Stimulated activated CD8-positive, alpha-beta memory T cell treated with anti-CD3 and anti-CD28 coated beads, Interleukin-7, amount 100 ng/mL, for 1 hour (primary cell): ENCODE measurements at places on chromosomes 11 and 22.

- no peak for DNase-seq
Observed at GRCh38 chr11:69992943-69993694, 85.0 kb upstream of the ANO1 start.

- no peak for DNase-seq
Observed at GRCh38 chr11:75968021-75968625, 153.1 kb downstream of the UVRAG start.

DNA sequence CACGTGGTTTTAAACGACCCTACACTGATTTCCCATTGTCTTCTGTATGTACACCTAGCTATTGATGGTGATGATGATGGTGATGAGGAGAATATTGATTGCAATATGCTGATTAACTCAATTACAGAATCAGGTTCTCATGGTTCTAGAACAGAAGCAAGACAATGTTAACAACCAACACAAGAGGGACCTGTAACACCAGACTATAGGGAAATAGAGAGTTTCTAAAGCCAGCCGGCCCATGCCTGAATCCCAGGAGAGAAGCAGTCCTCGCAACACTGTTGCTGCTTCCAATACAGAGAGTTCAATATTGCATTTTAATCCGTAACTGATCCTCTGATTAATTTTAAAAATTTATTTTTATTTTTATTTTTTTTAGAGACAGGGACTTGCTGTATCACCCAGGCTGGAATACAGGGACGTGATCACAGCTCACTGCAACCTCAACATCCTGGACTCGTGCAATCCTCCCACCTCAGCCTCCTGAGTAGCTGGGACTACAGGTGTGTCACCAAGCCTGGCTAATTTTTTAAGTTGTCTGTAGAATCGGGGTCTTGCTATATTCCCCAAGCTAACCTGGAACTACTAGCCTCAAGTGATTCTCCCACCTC, 22.2 kb upstream of the UBASH3B start:
- DNase-seq = no peak

DNA sequence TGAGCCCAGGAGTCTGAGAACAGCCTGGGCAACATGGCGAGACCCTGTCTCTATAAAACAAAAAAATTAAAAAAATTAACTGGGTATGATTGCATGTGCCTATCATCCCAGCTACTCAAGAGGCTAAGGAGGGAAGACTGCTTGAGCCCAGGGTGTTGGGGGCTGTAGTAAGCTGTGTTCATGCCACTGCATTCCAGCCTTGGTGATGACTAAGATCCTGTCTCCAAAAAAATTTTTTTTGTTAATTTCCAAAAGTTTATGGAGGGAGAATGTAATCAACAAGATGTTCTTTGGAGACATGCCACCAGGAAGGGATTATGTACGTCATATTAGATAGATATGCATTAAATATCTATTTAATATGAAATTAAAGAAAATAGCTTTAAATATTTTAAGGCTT, 267.5 kb downstream of the SBF2 start:
- DNase-seq = no peak

GRCh38 chr11:8839306-8839956, 71.6 kb upstream of the AKIP1 start:
- DNase-seq = no peak

GRCh38 chr22:17897426-17897825, 123.2 kb upstream of the BID start:
- no peak for DNase-seq

DNA sequence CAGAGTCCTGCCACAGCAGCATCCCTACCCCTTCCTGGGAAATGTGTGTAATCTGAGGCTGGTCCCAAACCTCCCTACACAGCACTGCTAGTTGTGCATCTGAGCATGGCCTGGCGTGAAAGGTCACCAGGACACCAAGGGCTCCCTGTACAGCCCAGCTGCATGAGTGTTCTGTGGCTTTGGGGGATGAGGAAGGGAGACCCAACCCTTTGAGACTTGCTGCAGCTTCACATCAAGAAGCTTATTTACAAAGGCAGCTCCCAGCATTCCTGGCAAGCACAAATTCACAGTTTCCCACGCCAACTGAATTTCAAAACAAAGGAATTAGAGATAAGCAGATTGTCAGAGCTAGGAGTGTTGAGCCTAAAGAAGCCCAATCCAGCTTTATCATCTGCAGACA, 32.2 kb downstream of the CSNK2A3 start:
- DNase-seq = no peak

GRCh38 chr22:20944042-20944441, 23.0 kb upstream of the AIFM3 start:
- DNase-seq = no peak

DNA sequence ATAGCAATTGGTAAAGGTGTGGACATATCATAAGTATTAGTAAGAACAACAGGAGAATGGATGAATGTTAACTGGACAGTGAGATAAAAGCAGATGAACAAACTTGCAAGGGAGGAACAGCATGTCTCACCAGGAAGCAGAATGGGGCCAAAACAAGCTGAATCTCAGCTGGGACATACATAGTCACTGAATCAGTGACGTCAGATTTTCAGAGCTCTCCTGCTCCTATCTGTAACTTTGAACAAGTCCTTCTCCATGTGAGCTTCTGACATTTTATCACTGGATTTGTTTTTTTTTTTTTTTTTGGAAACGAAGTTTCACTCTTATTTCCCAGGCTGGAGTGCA, 118.7 kb downstream of the BBOX1 start:
- DNase-seq = no peak

- DNase-seq = no peak
Observed at GRCh38 chr11:77170107-77170506, 42.1 kb downstream of the MYO7A start.

DNA sequence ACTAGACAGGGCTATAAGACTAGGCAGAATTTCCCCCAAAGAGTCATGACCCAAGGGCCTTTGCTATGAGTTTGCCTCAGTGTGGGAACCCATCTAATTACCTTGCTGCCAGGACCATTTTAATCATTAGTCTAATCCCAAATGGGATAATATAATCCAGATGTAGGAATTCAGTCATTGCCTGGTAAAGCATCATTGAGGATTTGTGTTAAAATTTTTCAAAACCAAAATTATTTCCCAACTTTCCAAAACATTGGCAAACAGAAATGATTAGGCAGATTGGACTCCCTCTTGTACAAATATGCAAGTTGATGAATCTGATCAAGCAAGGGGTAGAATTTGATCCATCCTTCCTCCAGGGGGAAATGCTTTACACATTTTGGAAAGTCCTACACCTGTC, 16.2 kb upstream of the MMP13 start:
- no peak for DNase-seq

DNA sequence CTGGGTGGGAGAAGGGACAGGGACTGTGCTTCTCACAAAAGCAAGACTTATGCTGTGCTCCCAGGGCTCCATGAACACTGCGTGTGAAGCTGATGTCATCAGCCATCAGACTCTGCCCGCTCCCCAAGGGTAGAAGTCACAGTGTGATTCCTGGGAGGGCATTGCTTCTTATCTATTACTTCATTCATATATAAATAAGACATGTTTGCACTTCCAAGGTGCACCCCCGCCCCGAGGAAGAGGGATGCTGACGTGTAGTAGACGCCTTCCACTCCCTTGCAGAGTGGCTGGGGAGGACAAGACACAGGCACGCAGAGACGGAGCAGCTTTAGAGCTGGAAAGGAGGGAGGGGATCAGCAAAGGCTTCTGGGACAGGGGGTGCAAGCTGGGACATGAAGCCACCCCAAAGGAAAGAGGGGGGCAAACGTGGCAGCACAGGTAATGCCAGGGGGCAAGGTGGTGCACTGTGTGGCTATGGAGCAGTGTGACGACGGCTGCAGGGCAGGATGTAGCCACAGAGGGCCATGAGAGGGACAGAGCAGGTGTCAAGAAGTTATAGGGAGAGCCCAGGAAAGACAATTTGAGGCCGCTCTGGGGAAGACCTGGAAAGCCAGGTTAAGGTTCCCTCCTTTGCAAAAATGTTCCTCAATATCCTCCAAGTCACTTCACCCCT, 558.5 kb downstream of the MN1 start:
- no peak for DNase-seq

DNA sequence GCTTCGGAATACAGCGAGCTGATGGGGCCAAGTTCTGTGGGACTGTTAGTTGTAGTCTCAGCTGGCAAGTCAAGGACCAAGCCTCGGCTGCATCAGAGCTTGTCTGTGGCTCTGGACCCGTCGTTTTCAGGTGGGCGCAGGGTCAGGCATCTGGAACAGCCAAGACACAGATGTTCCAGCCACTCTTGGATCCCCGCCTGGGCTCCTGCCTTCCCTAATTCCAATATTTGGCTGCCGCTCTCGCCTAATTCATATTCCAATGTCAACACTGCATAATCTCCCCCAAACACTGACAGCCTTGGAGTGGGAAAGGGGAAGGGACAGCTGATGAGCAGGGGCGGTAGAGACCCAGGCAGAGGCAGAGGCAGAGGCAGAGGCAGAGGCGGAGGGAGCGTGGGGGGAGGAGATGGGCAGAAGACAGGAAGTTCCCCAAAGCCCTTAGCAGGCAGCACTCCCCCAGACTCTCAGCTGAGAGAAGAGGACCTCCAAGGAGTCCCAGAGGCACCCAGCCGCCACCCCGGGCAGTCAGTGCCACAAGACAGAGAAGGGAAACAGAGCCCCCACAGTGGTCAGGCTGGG, 49.6 kb upstream of the SLC35C1 start:
- no peak for DNase-seq

DNA sequence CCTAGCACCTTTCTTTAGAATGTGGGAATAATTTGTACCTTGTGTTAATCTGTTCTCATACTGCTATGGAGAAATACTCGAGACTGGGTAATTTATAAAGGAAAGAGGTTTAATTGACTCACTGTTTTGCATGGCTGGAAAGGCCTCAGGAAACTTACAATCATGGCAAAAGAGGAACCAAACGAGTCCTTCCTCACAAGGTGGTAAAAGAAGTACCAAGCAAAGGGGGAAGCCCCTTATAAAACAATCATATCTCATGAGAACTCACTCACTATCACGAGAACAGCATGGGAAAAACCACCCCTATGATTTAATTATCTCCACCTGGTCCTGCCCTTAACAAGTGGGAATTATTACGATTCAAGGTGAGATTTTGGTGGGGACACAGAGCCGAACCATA, 127.1 kb upstream of the ANO3 start:
- DNase-seq = no peak

- no peak for DNase-seq
Observed at GRCh38 chr22:23077627-23078461, 7.5 kb downstream of the GNAZ start.

DNA sequence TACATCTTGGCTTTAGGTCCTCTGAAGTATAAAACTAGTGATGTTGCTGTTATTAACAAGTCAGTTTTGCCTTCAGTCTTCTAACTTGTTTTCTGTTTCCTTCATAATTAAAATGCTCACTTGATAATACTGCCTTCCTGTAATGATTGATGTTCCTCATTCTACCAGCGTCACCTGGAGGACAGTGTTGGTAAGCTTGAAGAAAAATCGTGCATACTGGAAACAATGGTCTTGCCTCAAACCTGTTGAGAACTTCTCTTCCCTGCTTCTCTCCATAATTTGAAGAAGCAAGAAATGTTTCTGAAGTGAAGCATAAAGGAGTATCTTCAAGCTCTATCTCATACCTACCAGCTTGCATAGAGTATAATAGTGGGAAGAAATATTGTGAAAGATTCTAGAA, 3.0 kb downstream of the YWHAH start:
- no peak for DNase-seq

DNA sequence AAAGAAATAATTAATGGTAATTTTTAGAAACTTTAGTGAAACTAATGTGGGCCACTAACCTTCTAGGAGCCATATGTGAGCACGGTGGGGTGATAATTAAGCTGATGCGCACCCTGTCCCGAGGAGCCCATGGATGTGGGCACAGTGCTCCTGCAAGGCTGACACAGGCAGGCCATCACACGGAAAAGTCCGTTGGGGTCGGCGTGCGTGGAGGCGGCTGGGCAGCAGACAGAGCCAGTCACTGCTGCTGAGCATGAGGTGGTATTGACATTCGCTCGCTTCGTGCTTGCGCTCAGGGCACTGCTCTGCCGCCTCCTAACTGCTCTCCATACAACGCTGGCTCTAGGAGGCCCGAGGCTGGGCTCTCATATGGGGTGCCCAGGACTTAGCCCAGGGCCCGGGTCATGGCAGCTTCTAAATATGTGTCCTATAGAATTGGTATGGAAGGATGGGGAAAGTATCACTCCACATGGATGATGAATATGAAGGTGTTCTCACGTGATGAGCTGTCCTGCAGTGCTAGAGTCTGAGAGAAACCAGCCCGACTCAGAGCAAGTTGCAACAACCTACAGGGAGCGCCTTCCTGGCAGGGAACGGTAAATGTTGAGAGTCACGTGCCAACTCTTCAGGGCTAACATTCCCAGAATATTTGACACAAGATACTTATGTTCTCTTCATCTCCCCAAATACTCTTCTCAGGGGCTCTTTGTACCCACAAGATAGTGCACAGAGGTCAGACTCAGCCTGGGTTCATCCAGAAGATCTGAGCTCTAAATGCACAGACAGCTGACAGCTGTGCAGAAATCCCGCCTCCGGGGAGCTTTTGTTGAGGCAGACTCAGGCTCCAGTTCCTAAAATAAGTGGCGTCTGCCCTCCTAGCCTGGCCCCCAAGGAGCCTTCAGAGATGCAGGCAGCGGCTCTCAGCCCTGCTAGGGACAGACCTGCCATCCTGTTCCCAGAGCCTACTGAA, 50.6 kb upstream of the ARFGAP3 start:
- no peak for DNase-seq

GRCh38 chr22:24976442-24977218, 24.1 kb downstream of the KIAA1671 start:
- no peak for DNase-seq

- DNase-seq = no peak
Observed at GRCh38 chr22:29914165-29914564, 31.2 kb downstream of the MTMR3 start.

DNA sequence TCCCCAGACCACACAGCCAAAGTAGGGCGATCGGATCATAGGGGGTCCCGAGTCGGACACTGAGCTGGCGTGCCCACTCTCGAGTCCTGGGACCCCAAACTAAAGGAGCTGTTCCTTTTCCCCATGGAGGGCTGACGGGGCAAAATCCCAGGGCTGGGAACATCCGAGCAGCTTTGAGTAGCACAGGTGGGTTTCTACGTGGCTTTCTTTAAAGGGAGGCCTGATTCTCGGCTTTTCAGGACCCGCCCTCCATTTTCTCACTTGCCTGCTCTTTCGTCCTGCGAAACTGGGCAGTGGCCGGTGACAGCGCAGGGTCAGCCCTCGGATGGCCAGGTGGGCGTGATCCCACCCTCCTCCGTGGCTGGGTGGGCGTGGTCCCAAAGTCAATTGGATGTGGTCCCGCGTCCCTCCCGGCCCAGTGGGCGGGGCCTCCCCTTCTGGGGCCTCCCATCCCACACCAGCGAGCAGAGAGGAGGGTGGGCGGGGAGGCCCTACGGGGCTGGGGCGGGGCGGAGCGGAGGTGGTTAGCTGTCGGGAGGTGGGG, 17.5 kb upstream of the TXNRD2 start:
- DNase-seq = no peak

- DNase-seq = no peak
Observed at GRCh38 chr11:31397239-31397834, 27.7 kb downstream of the DNAJC24 start.
